ENCODE measurements at places on chromosomes 16 and 17.

- no peak for DNase-seq
These were observed 5.6 kb downstream of the DUS1L start for GRCh38 chr17:82060001-82060380.

- DNase-seq = no peak
These were observed 42.7 kb downstream of the STAT3 start for GRCh38 chr17:42345396-42346073.

GRCh38 chr17:36544044-36544306, 744 bp upstream of the GGNBP2 start:
- DNase-seq = peak; percentile 12

GRCh38 chr17:49333804-49334203, 28.2 kb downstream of the ZNF652 start:
- DNase-seq = no peak

DNA sequence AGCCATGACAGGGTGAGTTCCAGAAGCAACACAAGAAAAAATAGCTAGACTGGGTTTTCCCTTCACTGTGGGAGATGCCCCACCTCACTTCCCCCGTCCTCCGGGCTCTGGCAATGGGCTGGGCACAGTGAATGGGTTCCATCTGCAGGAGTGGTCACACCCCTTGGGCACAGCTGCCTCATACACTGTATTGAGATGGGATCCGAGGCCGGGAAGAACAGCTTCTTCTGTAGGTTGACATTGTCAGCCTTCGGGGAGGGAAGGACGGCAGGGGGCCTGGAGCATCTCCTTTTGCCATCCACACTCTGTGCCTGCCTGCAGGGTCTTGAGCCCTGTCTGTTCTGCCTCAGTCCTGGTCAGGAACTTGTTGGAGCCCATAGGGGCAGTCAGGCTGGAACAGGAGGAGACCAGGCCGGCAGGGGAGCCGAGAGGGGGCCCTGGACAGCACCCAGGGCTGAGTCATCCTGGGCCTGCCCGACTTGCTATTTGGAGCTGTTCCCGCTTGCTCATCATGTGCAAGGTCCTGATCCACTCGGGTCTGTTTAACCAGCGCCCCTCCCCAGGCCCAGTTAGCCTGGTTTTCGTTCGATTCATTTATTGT, 286.7 kb downstream of the SEC14L1 start:
- DNase-seq = peak; percentile 11

- no peak for DNase-seq
These were observed 118.0 kb upstream of the CRHR1 start for GRCh38 chr17:45666046-45666600.

- DNase-seq = no peak
These were observed 506.2 kb downstream of the WWOX start for GRCh38 chr16:78605548-78606101.

- no peak for DNase-seq
These were observed 24.0 kb downstream of the REXO5 start for GRCh38 chr16:20830372-20830771.

DNA sequence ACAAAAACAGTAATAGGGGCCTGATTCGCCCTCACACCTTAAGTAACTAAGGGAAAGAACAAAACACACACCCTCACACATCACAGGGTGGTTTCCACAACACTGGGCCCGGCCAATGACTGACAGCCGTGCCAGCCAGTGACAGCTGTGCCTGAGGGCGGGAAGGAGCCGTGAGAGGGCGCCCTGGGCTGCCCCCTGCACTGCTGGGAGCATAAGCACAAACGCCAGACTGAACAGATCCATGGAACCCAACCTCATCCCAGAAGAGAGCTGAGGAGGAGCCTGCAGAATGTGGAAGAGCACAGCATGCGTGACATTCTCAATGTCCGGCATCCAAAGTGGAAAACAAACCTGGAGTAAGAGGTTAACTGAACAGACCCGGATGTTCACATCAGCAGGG, 16.0 kb downstream of the CSNK1D start:
- DNase-seq = peak; percentile 65

- peak; percentile 58 for DNase-seq
These were observed 997.6 kb upstream of the RBFOX1 start for GRCh38 chr16:6335072-6335471.

GRCh38 chr16:9660898-9661297, 521.3 kb downstream of the GRIN2A start:
- DNase-seq = no peak

DNA sequence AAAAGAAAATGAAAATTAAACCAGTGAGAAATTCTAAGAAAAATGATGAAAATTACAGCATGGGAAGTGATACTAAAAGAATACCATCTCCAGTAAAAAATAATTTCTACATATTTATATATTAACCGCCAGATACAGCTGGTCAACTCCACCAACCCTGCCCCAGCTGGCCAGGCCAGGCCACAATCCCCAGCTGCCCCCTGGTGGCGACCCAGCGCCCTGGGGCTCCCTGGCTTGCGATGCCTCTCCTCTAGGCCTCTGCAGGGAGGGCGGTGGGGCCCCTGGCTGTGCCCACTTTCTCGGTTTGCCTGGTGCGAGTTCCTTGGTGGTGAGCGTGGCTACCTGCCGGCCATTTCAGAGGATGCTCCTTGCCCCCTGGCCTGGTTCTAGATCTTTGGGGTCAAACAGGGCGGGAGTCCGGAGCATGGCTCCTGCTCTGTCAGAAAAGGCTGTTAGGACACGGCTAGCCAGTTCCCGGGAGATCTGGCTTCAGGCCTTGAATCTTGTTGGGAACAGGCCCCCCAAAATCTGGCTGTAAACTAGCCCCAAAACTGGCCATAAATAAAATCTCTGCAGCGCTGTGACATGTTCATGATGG, 14.5 kb downstream of the GLIS2 start:
- DNase-seq = peak; percentile 94

GRCh38 chr16:49280841-49281371, 732 bp downstream of the CBLN1 start:
- DNase-seq = no peak

GRCh38 chr16:28935924-28936783, 4.4 kb downstream of the CD19 start:
- peak; percentile 96 for DNase-seq

DNA sequence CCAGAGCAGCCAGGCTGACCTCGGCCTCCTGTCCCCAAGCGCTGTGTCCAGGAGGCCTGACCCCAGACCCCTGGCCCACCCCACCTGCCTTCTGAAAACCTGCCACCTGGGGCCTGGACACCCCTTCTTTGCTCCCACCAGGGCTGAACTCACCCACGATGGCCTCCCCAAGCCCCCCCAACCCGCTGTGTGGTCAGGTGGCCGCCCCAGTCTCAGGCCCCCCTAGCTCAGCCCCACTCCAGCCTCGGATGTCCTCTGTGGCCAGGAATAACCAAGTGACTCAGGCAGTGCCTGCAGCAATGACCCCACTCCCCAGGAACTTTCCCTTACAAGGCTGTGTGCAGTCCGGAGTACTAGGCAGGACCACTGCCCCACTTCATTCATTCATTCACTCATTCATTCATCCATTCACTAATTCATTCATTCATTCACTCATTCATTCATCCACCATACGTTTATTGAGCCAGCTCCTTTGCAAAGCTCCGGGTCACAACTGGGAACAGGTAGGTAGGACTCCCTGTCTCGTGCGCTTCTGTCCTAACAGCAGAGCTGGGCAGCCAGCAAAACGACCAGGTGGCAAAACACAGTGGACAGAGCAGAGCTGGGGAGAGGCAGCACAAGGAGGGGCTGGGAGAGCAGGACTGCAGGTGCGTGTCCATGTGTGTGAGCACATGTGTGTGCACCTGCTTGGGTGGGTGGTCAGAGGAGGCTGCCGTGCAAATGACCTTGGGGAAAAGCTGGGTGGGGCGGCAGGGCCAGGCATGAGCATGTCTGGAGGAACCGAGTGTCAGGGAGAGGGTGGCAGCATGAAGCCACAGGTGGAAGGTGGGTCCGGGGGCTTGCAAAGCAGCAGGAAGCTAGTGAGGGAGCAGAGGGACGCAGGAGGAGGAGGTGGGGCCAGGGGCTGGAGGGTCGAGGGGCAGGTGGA, 75.8 kb upstream of the CBX4 start:
- DNase-seq = no peak

- DNase-seq = peak; percentile 26
These were observed 675.6 kb upstream of the CDH8 start for GRCh38 chr16:62711797-62712196.

DNA sequence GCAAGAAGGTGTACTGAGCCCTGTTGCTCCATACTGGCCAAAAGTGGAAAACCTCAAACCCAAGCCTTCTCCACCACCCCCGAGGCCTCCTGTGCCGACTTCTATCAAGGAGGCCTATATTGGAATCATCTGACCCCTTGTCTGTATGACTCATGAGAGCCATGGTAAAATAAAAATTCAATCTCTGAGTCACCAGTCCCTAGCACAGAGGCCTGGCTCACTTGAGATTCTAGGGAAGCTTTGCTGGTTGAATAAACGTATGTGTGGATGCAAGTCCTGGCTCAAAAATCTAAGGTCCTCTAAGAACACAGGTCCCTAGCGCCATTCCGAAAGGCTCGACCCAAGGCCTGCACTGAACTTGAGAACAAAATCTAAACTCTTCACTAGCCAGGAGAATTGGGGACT, 15.0 kb downstream of the NSMCE1 start:
- DNase-seq = no peak

GRCh38 chr17:63675231-63675606, 24.7 kb downstream of the LIMD2 start:
- DNase-seq = no peak

- DNase-seq = no peak
These were observed 2.6 kb downstream of the DPEP2 start for GRCh38 chr16:67996666-67997065.

DNA sequence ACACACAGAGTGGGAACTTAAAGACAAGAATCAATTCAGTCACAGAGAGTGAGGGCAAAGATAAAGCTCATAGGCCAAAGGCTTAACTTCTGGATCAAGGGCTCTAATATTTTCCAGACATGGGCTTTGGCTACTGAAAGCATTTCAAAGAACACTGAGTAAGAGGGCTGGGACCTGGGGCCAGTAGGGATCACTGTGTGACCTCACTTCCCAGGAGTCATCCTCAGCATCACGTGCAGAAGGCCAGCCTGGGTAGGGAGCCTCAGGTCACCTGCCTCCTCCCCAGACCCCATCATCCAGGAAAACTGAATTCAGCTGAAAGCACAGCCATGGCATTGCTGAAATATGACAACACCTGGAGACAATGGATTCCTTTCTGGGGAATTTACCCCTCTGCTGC, 163.5 kb downstream of the RAB11FIP4 start:
- no peak for DNase-seq

- DNase-seq = no peak
These were observed at the start of gene AIPL1 for GRCh38 chr17:6435051-6435450. TSS of gene AIPL1 (minus strand) at chr17:6435121. CDS start at chr17:6435104, 17 bp downstream.

DNA sequence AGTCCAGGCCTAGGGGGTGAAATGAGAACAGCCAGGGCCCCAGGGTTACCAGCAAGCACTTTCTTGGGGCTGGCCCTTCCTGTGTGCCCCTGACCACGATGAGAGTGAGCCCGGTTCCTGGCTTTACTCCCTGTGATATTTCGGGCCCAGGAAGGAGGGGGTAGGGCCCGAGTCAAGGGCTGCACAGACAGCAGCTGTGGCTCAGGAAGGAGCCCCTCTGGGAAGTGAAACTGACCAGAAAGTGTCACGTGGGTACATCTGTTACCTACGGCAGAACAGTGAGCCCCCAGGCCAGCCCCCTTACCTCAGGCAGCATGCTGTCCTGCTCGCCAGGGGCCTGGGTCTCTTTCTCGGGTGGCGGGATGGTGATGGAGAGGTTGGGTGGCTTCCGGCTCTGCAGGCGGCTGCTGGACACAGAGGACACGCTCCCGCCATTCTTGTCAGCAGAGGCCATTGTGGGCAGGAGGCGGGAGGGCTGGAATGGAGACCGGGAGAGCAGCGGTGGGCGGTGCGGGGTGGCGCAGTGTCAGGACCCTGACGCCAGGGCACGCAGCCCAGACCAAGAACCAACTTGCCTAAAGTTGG, 13.8 kb downstream of the AANAT start:
- DNase-seq = no peak

GRCh38 chr17:69962436-69962995, 112.5 kb upstream of the KCNJ16 start:
- DNase-seq = no peak

DNA sequence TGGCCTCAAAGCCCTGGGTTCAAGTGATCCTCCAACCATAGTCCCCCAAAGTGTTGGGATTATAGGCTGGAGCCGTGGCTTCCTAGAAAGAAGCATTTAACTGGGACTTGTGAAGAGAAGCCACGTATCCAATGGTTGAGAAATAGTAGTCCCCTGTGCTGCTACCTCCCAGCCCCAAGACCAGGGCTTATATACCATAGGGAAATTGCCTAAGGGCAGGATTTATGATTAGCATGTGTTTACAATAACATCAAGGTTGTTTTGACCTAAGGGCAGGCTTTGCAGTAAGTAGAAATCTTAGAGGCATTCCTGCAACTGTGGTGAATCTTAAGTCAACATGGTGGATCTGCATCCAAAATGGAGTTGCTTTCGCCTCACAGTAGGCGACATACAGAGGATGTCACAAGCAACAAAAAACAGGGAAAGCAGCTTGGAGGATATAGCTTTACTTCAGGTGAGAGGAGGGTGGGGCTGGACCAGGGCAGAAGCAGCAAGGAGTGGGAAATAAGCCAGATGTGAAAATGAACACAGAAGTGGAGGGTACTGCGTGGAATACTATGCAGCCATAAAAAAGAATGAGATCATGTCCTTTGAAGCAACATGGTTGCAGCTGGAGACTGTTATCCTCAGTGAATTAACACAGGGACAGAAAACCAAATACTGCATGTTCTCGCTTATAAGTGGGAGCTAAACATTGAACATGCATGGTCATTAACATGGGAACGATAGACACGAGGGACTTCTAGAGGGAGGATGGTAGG, 18.7 kb upstream of the NSMCE1 start:
- DNase-seq = no peak

- peak; percentile 59 for DNase-seq
These were observed 44.0 kb upstream of the AKTIP start for GRCh38 chr16:53546988-53547391.

DNA sequence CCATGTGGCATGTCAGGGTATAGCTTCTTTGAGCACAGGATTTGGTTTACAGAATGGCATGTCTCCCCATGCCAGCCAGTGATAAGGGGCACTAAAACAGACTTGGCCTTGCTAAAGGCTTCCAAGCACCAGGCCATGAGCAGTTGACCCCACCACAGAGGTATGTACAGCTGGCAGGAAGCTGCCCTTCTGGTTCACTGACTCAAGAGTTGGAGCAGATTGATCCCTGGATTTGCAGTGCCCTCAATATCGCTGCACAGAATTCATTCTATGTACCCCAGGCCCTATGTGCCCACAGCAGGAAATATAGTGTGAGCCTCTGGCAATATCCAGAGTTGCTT, 24.3 kb downstream of the HLF start:
- DNase-seq = no peak

DNA sequence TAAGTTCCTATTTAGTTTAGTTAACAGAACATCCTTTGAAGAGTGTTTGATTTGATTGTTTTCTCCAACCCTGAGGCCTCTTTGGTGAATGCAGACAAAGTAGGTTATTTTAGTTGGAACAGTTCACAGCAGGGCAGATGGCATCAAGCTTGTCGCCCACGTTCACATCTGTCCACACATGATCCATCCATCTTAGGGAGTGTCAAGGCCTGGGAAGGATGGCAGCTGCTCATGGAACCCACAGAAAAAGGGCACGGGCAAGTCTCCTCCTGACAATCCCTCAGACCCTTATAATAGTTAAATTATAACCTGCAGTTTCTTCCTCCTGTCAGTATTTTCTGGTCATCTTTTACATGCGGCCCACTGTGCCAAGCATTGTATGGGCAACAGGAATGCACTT, 60.2 kb downstream of the KNOP1 start:
- no peak for DNase-seq
